ENCODE measurements at places on chromosomes 1 and 21. TPM values are rescaled to one million over a fixed set of nuclear protein-coding genes. Genes with fewer than 3 reads are reported as not detected.

C4BPA gene
- not detected for total RNA-seq

CR1L gene
- total RNA-seq = 0.71 TPM

TMEM35B gene
- total RNA-seq = 37.2 TPM

VASH2 gene
- total RNA-seq = 3.0 TPM

- peak; percentile 67 for DNase-seq
These were observed 18.9 kb downstream of the ITLN2 start for GRCh38 chr1:160935527-160936258.

- DNase-seq = no peak
These were observed 32.1 kb downstream of the EYA3 start for GRCh38 chr1:28056129-28056925.

PRAMEF26 gene
- total RNA-seq = not detected

CYP4B1 gene
- 106 TPM for total RNA-seq

- no peak for DNase-seq
These were observed 153.4 kb upstream of the UBE2U start for GRCh38 chr1:64049900-64050540.

DNA sequence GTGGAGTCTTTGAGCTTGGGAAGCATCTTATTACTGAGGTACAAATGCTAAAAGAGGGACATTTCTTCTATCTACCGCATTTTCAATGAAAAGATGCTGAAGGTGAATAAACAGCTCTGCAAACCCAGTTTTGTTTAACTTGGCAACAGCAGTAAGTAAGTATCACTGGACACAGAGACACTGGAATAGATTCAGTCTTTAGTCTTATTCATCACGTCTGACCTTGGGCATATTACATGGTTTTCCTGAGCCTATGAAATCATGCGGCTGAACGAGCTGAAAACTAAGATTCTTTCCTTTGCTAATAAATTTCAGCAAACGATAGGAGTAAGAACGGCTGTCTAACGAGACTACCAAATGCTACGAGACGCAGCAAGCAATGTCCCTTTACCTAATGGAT lies 207.4 kb downstream of the GABPA start:
- no peak for DNase-seq

CCDC28B gene
- total RNA-seq = 3.5 TPM

DNA sequence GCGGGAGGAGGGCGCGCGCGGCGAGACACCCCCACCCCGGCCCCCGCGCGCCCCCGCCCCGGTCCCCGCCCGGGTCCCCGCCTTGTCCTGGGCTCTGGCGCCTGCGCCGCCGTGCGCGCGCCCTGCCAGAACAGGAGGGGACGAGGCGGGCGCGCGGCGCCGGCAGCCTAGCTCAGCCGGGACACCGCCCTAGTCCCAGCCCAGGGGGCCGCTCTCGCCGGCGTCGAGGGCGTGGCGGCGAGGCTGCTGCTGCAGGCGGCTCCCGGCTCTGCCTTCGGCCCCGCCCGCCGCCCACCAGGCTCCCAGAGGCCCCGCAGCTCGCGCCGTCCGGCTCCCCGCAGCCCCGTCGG lies at the start of gene RCAN3:
TSS of gene RCAN3 (plus strand) at position 128 of the 350 bp plus-strand sequence. CDS start 11,537 bp downstream, outside the sequence.
- peak; percentile 93 for DNase-seq

CCDC190 gene
- not detected for total RNA-seq

- no peak for DNase-seq
These were observed 334.0 kb upstream of the PRMT6 start for GRCh38 chr1:106722466-106722865.

LAD1 gene
- 0.51 TPM for total RNA-seq

DNA sequence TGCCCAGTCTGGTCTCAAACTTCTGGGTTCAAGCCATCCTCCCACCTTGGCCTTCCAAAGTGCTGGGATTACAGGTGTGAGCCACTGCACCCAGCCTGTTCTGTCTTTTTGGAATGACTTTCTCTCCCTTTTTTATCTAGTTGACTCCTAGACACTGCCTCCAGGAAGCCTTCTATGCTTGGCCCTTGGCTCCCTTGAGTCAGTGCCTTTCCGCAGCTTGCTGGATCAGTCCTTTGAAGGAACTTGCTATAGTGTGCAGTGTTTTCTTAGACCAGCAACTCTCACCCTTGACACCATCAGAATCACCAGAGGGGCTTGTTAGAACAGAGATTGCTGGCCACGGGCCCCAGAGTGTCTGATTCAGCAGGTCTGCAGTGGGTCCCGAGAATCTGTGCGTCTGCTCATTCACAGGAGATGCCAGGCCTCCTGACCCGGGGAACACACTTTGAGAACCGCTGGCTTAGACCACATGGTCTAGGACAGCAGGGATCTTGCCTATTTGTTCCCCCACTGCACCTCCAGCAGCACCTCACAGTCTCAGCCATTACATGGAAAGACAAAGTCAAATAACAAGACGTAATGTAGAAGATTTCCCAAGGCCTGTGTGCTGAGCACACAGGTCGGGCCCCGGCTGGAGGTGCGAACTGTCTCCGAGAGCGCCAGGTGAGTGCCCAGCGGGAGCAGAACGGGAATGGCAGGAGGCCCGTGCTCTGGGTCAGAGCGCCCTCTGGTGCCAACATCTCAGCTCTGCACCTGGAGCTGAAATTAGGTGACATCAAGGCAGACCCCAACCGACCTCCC lies 27.4 kb upstream of the CTPS1 start:
- no peak for DNase-seq

DNA sequence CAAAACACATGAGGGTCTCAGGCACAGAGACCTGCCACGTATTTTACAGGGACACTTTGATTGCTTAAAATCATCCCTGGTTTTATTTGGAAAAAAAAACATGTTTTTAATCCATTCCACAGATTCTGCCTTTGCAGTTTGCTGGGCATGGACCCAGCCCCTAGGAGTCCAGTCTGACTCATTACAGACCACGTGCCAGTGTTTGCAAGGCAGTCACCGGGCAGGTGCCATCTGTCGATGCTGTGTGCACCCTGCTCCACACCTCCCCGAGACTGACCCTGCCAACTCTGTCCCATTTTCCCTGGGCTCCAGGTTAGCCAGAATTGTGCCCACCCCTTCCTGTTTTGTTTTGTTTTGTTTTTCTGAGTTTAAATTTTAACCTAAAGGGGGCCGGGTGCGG lies 148.4 kb upstream of the TMEM51 start:
- DNase-seq = no peak

MATN1 gene
- total RNA-seq = not detected

GRCh38 chr1:22944346-22945055 lies 28.2 kb downstream of the LACTBL1 start:
- peak; percentile 8 for DNase-seq

- DNase-seq = no peak
These were observed 138.2 kb downstream of the ZNF326 start for GRCh38 chr1:90133133-90133532.

KCNA3 gene
- total RNA-seq = 0.90 TPM

- DNase-seq = no peak
These were observed 135.0 kb downstream of the TGFB2 start for GRCh38 chr1:218480137-218480536.

ADORA1 gene
- 2.7 TPM for total RNA-seq

GRCh38 chr1:182527680-182528079 lies 61.4 kb downstream of the RNASEL start:
- no peak for DNase-seq

DNA sequence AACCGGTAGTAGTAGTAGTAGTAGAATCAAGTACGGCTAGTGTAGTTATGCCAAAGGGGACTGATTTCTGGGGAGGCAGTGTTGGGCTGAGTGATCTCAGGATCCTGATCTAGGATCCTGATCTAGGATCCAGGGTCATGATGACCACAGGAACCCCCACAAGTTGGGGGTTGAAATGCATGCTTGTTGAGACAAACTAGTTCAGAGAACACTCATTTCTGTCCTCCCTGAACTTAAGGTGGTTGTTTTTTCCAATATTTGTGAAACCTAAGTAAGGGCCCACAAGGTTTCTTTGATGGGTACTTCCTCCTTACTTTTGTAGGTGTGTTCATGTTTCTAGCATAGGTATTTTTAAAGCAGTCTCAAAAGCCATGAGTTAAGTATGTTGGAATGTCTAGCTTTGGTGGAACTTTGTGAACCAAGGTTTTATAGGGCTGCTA lies 33.9 kb upstream of the PDC start:
- no peak for DNase-seq

DNA sequence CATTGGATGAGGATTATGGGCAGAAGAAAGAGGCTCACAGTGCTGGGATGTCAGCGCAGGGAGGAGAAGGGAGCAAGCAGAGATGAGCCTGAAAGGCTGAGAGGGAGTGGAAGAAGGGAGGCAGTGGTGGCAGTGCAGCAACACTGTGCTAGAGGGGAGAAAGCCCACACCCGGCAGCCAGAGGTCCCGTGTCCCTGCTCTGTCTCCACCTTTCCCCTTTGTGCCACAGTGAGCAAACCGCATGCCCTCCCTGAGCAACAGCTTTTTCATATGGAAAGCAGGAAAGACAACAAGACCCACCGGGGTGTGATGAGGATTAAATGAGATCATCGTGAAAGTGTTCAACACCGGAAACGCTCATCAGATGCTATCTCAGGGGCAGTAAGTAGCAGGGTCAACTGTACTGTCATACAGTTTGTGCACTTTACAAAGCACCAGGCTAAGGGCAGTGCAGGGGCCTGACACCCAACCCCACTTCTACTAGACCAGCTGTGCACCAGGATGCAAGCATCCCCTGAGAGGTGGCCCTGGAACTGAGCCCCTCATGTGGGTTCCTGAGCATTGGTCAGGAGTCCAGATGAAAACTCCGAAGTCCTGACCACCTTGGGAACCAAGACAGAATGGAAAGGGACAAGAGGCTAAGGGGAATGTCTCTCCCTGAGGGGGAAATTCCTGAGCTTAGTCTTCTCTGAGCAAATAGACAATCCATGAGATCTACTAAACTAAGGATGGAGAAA lies 9.1 kb downstream of the NHLH1 start:
- peak; percentile 59 for DNase-seq

DNA sequence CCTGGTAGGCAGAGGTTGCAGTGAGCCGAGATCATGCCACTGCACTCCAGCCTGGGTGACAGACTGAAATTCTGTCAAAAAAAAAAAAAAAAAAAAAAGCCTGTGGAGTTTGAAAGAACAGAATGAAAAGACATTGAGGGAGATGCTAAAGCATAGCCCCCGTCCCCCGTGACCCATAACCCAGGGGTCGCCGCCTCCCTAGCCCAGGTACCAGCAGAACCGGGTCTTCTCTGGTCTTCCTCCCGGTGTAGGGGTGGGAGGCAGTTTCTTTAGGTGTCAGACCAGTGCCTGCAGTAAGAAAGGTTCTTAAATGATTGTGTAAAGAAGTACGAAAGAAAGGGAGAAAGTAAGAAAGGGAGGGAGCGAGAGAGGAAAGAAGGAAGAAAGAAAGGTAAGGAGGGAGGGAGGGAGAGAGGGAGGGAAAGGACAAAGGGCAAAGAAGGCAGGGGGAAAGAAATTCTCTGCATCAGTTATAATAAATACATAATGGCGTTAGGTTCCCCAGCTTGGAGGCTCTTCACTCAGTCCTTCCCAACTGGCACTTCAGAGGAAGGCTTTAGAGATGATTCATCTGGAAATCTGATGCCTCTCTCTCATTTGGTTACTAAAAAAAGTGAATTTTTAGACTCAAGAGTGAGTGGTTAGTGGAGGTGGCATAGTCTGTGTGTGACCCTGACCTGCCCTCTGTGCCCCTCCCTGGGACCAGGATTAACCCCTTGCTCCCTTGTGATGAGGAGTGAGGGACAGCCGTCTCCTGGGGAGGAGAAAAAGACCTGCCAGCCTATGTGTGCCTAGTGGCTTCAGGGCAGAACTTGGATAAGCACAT lies 1.1 kb downstream of the IL24 start:
- no peak for DNase-seq

Data from mesenteric fat pad (tissue), 1 donor.